ENCODE measurements at places on chromosomes 12 and 14.

DNA sequence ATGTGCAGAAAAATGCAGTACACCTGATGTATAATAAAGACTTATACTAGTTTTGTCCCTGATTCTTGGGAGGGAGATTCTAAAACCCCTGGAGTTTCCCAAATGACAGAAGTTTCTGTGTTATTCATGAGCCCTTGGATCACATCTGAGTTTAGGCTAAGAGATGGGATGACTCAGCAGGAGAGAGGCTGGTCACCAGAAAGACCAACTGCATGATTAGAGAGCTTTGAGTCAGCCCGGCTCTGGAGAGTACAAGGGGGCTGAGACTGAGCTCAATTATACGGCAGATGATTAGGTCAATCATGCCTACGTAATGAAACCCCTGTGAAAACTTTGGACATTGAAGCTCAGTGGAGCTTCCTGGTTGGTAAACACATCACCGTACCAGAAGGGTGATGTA lies 174.2 kb downstream of the SSPN start:
- DNase-seq = peak; percentile 33
- H3K36me3 ChIP-seq = no peaks in the 10 kb centered on the region
- H3K4me1 ChIP-seq = peaks cover 10% of the 10 kb centered on the region
- no peak overlapping the region for H3K27ac ChIP-seq
- H3K4me3 ChIP-seq = no peak overlapping the region
- H3K27me3 ChIP-seq = no peaks in the 10 kb centered on the region

GRCh38 chr12:109775172-109775881 lies 57.9 kb downstream of the TRPV4 start:
- no peak overlapping the region for H3K4me3 ChIP-seq
- H3K36me3 ChIP-seq = no peaks in the 10 kb centered on the region
- H3K27ac ChIP-seq = no peak overlapping the region

DNA sequence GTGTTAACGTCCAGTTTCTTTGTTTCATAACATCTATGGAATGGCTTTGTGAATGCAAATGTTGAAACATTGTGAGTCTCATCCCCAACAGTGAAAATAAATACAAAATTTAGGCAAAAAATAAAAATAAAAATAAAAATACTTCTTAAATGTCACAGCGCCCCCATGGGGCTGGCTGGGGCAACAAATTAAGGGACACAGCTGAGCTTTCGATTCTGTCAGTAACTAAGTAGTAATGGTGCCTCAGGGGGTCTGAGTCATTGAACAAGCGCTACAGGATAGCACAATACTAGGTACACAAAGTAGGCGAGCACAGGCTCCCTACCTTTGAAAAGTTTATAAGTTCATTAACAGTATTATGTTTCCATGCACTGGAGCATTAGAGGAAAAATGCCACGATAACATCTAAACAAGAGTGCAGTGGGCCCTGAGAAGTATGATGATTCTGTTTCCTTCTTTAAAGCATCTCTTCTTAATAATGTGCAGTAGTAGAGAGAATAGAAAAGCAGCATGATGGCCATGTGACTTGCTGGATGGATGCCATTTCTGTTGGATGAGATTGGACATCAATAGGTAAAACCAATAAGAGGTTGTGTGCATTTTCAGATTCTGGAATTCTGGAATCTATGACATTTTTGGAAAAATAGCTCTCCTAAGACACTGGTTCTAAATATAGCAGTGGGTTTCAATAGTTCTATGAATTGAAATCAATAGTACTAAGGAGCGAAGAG lies 667.2 kb downstream of the DIO2 start:
- no peak overlapping the region for H3K27ac ChIP-seq
- DNase-seq = peak; percentile 94
- no peaks in the 10 kb centered on the region for H3K27me3 ChIP-seq

- H3K36me3 ChIP-seq = no peaks in the 10 kb centered on the region
- H3K27ac ChIP-seq = no peak overlapping the region
- no peak overlapping the region for H3K4me3 ChIP-seq
- DNase-seq = no peak
Measured at GRCh38 chr14:74506411-74506851, 12.9 kb downstream of the ISCA2 start.

DNA sequence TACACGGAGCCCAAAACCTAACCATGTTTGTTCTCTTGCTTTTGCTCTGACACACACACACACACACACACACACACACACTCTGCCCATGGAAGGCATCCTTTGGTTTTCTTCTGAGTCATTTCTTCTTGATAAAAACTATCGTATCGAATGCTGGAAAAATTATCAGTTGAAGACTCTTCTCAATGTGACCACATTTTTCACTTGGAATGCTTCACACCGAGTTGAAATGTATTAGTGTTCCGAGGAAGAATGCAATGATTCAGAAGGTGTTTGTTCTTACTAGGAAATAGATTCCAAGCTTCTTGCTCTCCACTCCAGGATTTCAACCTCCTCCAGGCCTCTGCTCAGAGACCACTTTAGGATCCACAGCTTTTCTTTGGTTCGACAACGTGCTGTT lies 226.3 kb downstream of the MON2 start:
- no peaks in the 10 kb centered on the region for H3K4me1 ChIP-seq
- DNase-seq = peak; percentile 62

- H3K36me3 ChIP-seq = no peaks in the 10 kb centered on the region
- DNase-seq = no peak
- H3K27me3 ChIP-seq = no peaks in the 10 kb centered on the region
- H3K4me1 ChIP-seq = no peaks in the 10 kb centered on the region
- H3K4me3 ChIP-seq = no peak overlapping the region
Measured at GRCh38 chr12:52601671-52602070, 408 bp upstream of the KRT72 start.

Data from trophoblast cell (in vitro differentiated cells and primary cell).